COLO829 (cell line): ENCODE measurements at places on chromosomes 11 and 22.

GRCh38 chr11:60344146-60344545 lies 17.1 kb downstream of the MS4A6E start:
- no peak for DNase-seq

GRCh38 chr22:17880020-17880419 lies 105.8 kb upstream of the BID start:
- DNase-seq = no peak

DNA sequence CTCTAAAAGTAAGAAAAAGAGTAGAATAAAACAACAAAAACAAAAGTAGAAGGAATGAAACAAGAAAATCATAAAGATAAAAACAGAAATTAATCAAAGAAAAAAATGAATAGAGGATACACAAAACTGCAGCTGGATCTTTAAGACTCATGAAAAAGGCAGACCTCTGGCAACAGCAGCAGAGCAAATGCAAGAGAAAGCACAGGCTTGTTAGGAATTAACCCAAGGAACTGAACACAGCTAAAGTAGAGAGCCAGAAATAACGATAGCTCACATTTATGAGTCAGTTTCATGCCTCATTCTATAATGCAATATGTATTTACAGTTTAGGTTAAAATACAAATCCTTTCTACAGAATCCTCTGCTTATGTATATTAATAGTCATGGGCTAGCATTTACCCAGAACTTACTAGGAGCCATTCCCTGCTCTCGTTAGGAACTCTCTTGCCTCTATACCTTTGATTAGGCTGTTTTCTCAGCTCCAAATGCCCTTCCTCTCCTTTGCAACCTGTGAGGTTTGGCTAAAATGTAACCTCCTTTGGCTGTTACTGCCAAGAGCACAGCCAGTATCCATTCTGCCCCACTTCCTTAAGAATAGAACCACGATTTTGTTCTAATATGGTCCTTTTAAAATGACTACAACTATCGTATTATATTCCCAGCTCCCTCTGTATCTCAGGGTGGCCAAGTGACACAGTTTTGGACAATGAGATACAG lies 38.3 kb upstream of the NFAM1 start:
- no peak for DNase-seq

DNA sequence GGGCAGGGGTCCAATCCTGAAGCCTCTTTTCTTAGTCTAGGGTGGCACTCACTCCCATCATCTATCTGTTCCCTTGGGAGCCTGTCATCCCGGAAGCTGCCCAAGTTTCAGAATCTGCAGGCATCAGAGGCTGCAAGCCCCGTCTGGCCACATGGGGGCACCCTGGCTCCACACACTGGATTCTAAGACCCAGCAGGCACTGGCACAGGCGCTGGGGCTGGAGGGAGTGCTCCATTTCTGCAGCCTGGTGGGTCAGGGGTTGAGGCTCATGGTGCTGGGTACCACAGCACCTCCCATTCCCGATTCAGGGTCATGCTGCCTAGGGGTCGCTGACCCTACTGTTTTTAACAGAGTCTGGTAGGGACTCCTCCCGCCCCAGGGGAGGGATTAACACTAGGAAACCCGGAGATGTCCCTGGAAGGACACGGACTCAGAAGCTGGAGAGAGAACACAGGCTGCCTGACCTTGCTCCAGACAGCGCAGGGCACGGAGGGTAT lies 243.9 kb upstream of the SYN3 start:
- peak; percentile 69 for DNase-seq

GRCh38 chr22:44783091-44783490 lies 30.7 kb downstream of the ARHGAP8 start:
- DNase-seq = no peak

- no peak for DNase-seq
Measured at GRCh38 chr11:130796828-130797227, 119.5 kb downstream of the SNX19 start.

DNA sequence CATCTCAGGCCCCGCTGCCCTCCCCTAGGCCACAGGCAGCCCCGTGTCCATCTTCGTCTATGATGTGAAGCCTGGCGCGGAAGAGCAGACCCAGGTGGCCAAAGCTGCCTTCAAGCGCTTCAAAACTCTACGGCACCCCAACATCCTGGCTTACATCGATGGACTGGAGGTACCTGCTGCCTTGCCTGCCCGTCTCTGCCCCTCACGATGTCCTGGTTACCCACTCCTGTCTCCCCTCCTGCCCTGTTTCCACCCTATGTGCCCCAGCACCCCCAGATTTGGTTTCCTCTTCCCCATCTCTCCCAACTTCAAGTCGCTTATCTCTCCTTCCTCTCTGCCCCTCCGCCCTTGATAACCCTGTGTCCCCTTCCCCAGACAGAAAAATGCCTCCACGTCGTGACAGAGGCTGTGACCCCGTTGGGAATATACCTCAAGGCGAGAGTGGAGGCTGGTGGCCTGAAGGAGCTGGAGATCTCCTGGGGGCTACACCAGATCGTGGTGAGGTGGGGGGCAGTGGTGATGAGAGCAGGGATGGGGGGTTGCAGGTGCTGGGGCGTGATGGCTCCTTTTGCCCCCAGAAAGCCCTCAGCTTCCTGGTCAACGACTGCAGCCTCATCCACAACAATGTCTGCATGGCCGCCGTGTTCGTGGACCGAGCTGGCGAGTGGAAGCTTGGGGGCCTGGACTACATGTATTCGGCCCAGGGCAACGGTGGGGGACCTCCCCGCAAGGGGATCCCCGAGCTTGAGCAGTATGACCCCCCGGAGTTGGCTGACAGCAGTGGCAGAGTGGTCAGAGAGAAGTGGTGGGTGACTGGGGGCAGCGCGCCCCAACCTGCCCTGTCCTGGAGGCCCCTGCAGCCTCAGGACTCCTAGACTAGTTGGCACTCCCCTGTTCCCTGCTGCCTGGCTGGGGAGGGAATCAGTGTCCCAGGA lies 930 bp downstream of the SCYL1 start:
- DNase-seq = no peak

GRCh38 chr11:33515347-33515746 lies 185.3 kb downstream of the C11orf91 start:
- DNase-seq = no peak

DNA sequence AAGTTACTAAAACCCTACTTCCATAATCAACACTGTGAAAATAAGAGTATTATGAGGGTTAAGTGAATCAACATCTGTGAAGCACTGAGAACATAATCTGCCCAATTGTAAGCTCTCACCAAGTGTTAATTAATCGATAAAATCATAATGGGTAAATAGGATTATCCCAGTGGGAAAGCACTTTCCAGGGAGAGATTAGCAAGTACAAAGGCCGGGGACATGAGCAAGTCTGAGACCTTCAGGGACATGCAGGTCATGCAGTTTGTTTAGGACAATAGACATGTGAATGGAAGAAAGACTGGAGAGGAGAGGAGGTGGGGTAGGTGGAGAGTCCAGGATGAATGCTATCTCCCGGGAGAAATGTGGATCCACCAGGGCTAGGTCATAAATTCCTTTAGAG lies 57.8 kb upstream of the FIBIN start:
- no peak for DNase-seq

DNA sequence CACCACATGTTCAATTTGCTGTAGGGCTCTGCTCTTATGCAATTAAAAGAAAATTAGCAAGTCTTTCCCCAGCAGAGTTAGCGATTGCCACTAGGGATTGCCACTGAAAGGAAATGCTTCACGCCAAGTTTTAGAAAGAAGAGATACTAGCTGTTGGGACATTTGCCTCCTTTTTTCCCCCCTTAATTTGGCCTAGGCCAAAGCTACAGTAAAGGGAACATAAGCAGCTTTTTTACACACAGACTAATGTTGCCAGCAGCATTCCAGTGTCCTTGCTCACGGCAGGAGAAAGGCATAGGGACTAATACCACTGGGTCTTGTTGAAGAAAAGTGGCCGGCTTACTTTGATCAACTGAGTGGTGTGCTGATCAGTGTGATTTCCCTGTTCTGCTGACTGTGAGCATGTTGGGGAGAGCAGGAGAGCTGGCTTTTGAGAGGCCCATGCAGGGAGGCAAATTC lies 71.2 kb downstream of the PHF21A start:
- DNase-seq = no peak

DNA sequence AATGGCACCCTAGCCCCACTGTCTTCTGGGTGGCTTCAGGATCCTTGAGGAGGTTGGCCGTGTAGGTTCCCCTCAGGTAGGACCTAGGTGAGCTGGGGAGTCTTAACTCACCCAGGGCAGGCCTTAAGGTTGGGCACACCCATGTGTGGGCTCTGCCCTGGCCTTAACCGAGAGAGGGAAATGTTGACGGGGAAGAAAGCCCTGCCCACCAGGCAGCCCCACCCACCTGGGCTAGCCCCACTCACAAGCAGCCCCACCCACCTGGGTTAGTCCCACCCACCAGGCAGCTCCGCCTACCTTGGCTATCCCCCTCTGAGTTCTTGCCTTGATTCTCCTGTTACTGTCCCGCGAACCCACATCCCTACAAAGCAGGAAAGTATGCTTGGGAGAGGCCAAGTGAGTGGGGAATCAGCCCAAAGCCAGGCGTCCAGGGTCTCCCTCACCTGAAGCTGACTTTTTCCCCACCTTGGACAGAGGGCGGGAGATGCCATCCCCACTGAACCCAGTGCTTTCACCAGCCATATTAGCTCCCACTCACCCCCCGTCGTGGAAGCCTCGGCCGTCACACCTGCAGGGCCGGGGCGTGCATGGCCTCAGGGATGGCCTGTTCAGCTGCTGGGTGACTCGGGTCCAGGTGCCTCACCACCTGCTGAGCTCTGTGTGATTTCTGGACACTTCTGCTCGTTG lies at the start of gene MYEOV:
MYEOV (plus strand) TSS at position 337 of the 687 bp plus-strand sequence. CDS start 1,200 bp downstream, outside the sequence.
- DNase-seq = peak; percentile 94

- no peak for DNase-seq
Measured at GRCh38 chr11:19577976-19578619, 134.5 kb upstream of the NAV2 start.

- DNase-seq = no peak
Measured at GRCh38 chr11:70845591-70846041, 406.8 kb downstream of the SHANK2 start.

DNA sequence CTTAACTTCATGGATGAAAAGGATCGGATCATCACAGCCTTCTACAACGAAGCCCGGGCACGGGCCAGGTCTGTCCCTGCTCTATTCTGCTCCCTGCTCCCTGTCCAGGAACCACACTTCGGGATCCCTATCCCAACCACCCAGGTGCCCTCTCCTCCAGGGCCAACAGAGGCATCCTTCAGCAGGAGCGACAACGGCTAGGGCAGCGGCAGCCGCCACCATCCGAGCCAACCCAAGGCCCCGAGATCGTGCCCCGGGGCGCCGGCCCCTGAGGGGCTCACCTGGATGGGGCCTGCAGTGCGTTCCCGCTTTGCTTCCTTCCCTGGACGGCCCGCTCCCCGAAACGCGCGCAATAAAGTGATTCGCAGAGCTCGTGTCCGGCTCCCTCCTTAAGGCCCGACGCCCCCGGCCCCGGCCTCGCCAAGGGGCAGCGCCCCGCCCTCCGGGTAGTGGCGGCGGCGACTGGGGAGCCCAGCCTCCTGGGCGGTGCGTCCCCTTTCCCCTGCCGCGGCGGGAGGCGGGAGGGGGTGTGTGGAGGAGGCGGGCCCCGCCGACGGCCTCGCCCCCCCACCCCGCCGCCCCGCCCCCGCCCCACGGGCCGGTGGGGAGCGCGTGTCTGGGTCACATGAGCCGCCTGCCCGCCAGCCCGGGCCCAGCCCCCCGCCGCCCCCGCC lies at the start of gene VEGFB:
VEGFB (plus strand) TSS at position 672 of the 674 bp plus-strand sequence. CDS start 250 bp downstream, outside the sequence.
- no peak for DNase-seq

GRCh38 chr11:78039919-78040671 lies 17.0 kb upstream of the KCTD14 start:
- DNase-seq = peak; percentile 85

- DNase-seq = no peak
Measured at GRCh38 chr22:37661160-37661924, 2.8 kb downstream of the PDXP start.

- DNase-seq = no peak
Measured at GRCh38 chr11:126698576-126698975, 302.0 kb downstream of the KIRREL3 start.

GRCh38 chr22:46346680-46347405 lies 11.3 kb downstream of the TRMU start:
- no peak for DNase-seq

DNA sequence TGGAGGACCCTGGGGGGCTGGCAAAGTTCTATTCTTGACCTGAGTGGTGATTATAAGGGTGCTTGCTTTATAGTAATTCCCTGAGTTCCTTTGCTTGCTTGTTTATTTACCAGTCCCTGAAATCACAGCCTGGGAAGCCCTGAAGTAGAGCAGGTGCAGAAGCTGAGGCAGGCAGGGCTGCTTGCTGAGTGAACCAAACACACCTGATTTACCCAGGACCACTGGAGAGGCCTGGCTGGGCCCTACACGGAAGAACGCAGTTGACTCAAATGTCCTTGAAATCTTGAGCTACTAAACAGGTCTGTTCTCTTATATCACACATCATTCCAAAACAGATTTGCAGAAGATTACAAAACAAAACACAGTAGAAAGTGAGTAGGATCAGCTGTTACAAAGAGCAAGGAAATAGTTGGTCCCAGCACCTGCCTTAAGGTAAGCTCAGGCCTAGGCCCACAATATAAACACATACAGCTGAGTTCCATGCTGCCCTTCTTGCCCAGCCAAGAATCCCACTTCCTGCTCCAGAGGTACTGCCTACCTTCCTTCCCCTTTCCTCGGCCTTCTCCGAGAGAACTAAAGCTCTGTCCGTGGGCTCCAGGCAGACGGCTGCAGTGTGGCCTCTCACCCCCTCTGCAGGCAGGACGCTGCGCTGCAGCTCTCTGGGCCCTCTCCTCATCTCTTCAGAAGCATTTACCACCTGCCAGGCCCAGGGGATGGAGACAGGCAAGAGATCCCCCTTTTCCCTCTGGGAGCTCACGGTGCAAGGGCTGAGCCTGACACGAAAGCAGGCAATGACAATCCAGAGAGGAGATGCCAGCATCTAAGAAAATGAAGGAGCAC lies 46.1 kb upstream of the SCUBE2 start:
- DNase-seq = peak; percentile 52

- no peak for DNase-seq
Measured at GRCh38 chr11:109076870-109077269, 345.1 kb upstream of the C11orf87 start.

DNA sequence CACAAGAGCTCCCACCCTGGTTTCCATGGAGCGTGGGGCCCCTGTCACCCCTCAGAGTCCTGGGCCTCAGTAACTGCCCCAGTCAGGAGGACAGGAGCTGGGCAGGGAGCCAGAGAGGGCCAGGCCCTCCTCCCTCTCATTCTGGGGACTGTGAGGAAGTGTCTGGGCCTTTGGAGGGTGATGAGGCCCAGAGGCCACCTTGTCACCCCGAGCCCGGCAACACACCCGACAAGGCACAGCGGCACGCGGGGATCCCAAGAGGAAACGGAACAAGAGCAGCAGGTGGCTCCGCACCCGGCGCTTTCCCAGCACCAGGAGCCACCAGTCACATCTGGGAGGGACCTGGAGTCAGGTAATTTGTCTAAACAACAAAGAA lies 72.1 kb downstream of the CELSR1 start:
- DNase-seq = no peak

GRCh38 chr22:25334162-25334490 lies 114.7 kb downstream of the CRYBB2 start:
- peak; percentile 22 for DNase-seq

GRCh38 chr11:70137383-70137782 lies 59.3 kb downstream of the ANO1 start:
- no peak for DNase-seq
